Progenitor cell of endocrine pancreas (in vitro differentiated cells): ENCODE measurements at places on chromosomes 6 and 20. TPM values are rescaled to one million over a fixed set of nuclear protein-coding genes. Genes with fewer than 3 reads are reported as not detected.

DNA sequence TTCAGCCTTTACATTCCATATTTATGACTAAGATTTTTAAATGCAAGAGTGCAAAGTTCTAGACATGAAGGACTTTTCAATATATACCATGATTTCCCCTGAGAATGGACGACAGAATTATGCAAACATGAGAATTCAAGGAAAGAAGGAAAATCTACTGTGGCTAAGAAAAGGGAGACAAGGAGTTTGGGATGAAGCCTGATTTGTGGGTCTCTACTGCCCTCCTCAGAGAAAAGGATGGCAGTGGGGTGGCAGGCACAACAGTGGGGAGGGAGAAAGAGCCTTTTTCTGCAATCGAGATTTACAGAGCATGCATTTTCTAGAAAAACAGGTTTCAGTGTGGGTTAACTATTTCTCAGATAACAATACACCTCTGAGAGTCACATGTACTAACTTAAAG lies 466.9 kb upstream of the NRSN1 start:
- peak; percentile 26 for DNase-seq
- H3K4me1 ChIP-seq = peaks cover 38% of the 10 kb centered on the region
- no peak overlapping the region for H3K4me3 ChIP-seq
- H3K27ac ChIP-seq = no peak overlapping the region
- no peaks in the 10 kb centered on the region for H3K27me3 ChIP-seq

The SPEF1 gene
- 1.7 and 1.9 TPM in 2 replicates for total RNA-seq

GRCh38 chr20:64102647-64103354 lies 4.6 kb downstream of the NPBWR2 start:
- peaks cover 42% of the 10 kb centered on the region for H3K27me3 ChIP-seq
- H3K4me1 ChIP-seq = peaks cover 10% of the 10 kb centered on the region
- DNase-seq = no peak
- H3K36me3 ChIP-seq = no peaks in the 10 kb centered on the region
- H3K27ac ChIP-seq = no peak overlapping the region

- no peaks in the 10 kb centered on the region for H3K36me3 ChIP-seq
- H3K4me1 ChIP-seq = no peaks in the 10 kb centered on the region
- H3K27me3 ChIP-seq = peaks cover 12% of the 10 kb centered on the region
- H3K27ac ChIP-seq = no peak overlapping the region
- no peak overlapping the region for H3K4me3 ChIP-seq
Observed at GRCh38 chr20:46152824-46153586, 34.9 kb downstream of the CD40 start.

DNA sequence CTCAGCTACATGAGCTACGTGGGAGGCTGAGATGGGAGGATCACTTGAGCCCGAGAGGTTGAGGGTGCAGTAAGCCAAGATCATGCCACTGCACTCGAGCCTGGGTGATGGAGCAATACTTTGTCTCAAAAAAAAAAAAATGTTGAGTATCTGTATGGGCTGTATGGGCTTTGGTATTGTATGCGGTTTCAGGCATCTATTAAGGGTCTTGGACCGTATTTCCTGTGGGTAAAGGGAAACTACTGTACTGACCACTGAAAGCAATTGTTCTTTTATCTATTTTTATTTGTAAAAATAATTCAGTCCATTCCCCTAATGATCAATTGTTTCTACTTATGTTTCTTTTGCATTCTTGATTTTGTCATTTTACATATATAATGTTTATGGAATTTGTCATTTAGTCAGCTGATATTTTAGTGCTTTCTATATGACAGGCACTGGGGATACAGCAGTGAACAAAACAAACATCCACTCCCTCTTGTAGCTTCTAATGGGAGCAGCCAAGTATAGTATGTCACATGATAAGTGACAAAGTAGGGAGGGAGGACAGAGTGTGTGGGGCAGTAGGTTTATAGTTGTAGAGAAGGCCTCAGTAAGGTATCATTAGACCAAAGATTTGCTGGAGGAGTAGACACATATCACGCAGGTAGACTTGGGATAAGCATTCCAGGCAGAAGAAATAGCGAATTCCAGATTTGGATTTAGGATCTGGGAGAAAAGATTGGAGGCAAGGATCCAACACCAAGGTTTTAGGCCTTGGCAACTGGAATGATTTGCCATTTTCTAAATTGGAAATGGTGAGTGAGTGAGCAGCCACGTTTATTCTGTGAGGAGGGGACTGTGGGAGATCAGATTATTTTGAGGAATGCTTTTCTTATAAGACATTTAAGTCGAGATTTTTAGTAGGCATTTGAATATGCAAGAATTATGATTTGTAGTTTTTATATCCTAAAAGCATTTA lies 6.0 kb downstream of the PCMT1 start:
- H3K27ac ChIP-seq = peak overlapping the region; percentile 8
- no peak for DNase-seq
- no peak overlapping the region for H3K4me3 ChIP-seq
- H3K36me3 ChIP-seq = peaks cover 2% of the 10 kb centered on the region
